ENCODE measurements at places on chromosomes 6 and 20. TPM values are rescaled to one million over a fixed set of nuclear protein-coding genes. Genes with fewer than 3 reads are reported as not detected.

The ACTL10 gene
- not detected for total RNA-seq

The SLC22A2 gene
- total RNA-seq: 0.06 TPM

The CALHM4 gene
- total RNA-seq: not detected

The GLO1 gene
- total RNA-seq: 94.2 TPM

The SIRPG gene
- not detected for total RNA-seq

The RBPJL gene
- not detected for total RNA-seq

The AURKA gene
- total RNA-seq: 106 TPM

The ALDH8A1 gene
- 0.20 TPM for total RNA-seq

Data from A549 treated with dexamethasone at 1 μM for 4 hours (cell line).